ENCODE measurements at places on chromosomes 2 and 18.

- DNase-seq, result no peak
Observed at GRCh38 chr2:37394796-37395555, 50.5 kb downstream of the QPCT start.

- DNase-seq, result no peak
Observed at GRCh38 chr2:69683170-69683971, 39.8 kb upstream of the AAK1 start.

GRCh38 chr18:59517446-59518165, 158.5 kb upstream of the LMAN1 start:
- DNase-seq, result no peak

GRCh38 chr2:131011486-131011885, 81.8 kb downstream of the FAM168B start:
- DNase-seq, result no peak

DNA sequence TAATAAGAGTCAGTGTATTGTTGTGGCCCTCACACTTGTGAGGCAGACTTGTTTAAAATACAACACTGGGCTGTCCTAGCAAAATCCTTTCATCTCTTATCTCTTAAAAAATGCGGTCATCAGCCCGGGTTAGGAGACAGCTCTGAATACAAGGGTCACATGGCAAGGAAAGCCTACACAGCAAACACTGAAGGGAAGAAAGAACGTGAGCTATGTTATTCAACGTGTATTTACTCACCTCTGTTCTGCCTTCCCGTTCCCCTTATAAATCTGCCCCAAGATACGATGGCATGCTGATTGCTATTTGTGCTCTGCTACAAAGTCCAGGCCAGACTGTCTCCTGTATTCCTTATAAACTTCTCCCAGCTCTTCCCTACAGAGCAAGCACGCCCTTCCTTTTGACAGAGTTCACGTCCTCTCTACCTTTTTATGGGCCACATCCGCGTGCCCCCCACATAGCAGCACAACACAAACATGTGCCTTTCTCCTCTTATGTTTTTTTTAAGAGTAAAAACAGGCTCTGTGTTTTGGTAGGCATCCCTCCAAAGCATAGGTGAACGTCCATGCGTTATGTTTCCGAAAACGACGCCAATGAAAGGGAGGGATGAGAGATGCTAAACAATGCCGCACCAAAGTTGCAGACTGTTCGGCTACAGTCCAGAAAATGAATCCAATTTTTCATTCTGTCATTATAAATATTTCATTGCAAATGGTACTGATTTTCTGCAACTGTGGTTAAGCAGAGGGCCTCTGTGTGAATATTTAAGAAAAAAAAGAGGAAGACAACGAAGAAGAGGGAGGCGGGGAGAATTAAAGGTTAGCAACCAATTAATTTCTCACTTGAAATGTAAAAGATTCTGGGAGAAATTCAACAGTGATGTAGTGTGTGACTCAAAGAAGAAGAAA, 274.7 kb downstream of the ZNF521 start:
- no peak for DNase-seq

DNA sequence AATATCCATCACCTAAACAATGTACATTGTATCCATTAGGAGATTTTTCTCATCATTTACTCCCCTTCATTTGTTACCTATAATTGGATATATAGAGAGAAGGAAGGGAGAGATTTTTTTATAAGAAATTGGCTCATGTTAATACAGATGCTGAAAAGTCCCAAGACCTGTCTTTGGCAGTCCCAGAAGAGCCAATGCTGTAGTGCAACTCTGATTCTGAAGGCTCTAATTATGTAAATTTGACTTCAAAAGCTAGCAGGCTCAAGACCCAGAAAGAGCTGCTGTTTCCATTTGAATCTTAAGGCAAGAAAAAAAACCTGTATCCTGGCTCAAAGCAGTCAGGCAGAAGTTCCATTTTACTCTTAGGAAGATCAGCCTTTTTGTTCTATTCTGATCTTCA, 1245.5 kb upstream of the FAM98A start:
- no peak for DNase-seq

DNA sequence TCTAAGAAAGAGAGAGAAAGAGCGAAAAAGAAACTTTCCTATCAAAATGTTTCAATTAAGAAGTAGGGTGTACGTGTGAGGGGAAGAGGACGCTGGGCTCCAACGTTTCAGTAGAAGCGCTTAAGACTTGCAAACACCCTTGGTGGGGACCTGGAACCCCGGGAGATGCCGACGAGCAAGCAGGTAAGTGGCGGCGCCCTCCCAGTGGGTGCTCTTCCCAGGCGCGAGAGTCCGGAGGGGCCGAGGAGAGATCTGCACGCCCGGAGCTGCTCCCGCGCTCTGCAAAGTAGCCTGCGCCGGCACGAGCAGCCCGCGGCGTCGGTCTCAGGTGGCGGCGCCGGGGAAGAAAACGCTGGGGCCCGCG, 678 bp upstream of the OTX1 start:
- DNase-seq, result no peak

GRCh38 chr2:28704621-28705020, 47.0 kb upstream of the PPP1CB start:
- no peak for DNase-seq

- no peak for DNase-seq
Observed at GRCh38 chr18:79792096-79792987, 5.4 kb upstream of the KCNG2 start.

- DNase-seq, result no peak
Observed at GRCh38 chr2:30733876-30734520, 73.2 kb downstream of the CAPN13 start.

DNA sequence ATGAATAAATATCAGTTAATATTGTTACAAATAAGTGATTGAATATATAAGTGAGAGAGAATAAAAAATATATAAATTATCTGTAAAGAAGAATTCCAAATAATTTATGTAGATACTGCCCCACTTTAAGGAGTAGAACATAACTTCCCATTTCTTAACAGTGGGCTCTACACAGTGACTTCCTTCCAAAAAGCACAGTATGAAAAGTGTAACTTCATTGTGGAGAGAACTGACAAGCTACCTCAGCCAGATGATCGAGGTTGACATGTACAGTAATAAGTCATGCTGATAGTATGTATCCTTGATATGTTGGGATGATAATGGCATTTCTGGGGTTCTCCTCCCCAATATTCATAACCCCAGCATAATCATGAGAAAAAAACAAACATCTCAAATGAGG, 191.9 kb upstream of the FN1 start:
- no peak for DNase-seq

- DNase-seq, result no peak
Observed at GRCh38 chr2:235139956-235140800, 188.4 kb downstream of the SH3BP4 start.

DNA sequence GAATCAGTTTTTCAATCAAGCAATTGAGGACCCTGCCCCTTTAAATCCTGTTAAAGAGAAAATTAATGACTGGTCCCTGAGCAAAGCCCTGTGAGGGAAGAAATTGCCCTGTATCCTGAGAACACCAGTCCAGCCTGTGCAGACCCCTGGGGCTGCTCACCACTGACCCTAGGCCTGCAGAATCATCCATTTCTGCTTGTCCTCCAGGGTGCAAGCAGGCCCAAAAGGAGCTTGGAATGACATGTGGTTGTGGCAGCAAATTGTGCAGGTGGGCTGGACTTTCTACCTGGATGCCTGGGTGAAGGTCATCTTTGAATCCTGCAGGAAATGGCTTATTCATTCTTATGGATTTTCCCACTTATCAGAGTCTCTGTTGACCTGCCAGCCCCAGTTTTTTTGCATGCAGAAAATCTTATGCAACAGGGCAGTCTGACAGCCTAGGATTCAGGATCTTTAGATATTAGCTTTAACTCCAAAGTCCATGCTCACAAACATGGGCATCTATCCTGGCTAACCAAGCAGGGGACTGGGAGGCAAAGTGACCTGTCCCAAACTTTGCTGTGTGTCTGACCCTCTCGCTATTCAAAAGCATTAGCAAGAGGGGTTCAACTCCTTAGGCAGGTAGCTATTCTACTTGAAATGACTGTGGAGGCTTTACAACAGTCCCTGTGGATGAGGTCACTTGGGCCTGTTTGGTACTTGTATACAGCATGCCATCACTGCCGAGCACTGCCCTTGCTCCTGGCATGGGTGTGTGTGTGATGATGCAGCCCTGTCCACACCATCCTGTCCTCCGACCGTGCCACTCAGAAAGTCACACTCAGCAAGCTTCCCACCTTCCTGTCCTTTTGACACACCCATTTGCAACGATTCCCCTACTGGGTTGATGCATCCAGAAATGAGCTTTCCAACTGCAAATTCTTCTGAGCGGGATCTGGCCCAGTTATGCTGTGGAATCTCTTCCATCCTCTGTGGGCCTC, 85.3 kb downstream of the CAPN13 start:
- DNase-seq, result no peak

Measured in GM04503 (cell line).